ENCODE measurements at places on chromosomes 1 and 21.
A peak's percentile ranks its signal among the peaks of the same experiment; 100 is the strongest.

- DNase-seq, result no peak
These were observed 26.3 kb downstream of the ZNF648 start for GRCh38 chr1:182035097-182035770.

- no peak for DNase-seq
These were observed 23.4 kb downstream of the CAMSAP2 start for GRCh38 chr1:200762089-200762488.

DNA sequence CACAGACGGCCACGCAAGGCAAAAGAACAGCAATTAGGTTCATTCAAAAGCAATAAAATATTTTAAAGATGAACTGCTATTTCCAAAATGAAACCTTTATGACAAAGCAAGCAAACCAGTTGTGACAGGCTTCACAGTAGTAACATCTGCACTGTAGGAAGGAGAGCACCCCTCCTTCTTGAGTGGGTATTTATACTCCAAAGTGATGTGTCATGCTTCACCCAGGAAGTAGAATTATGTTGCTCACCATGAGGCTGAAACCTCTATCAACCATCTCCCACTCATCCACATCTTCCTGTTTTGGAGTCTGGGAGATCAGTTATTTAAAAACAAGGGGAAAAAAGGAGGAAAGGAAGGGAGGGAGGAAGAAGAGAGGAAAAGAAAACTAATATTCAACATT lies 885 bp downstream of the OR2T10 start:
- no peak for DNase-seq

- DNase-seq, result no peak
These were observed 120.7 kb downstream of the GRIK3 start for GRCh38 chr1:36913484-36914060.

- DNase-seq, result no peak
These were observed 112.8 kb downstream of the RIPK4 start for GRCh38 chr21:41653954-41654491.

DNA sequence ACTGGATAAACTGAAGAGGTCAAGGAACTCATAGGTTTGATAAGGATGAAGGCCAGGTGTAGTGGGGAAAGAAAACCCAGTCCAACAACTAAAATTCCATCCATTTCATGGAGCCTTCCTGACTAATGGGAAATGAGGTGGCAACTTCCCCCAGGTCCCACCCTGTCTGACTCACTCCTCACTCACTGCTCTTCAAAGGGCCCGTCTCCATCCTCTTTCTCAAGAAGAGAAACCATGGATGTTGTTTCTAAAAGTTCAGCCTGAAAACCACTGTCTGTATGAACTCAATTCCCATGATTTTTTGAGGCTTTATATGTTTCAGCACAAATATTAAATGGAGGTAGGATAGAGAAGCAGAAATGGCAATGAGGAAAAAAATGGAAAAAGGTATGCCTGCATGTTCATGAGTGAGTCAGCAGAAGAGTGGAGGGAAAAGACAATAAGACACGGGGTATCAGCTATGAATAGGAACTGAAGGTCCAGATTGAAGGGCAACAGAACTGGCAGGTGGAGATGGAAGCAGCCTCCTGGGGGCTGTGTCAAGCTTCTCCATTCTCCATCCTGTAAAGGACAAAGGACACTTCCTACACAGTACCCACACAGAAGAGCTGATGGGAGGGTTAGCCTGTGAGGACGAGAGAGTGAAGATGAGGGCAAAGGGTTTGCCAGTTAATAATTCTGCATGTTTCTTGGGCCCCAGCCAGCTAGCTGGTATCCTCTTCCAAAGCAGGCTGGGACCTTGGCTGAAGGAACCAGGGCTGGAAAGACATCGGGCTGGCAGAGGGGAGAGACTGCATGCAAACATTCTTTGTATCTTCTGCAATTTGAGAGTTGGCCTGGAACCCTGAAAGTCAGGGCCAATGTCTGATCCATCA lies 5.5 kb upstream of the ELOVL1 start:
- no peak for DNase-seq

- DNase-seq, result no peak
These were observed 20.1 kb upstream of the CCDC17 start for GRCh38 chr1:45643978-45644377.

DNA sequence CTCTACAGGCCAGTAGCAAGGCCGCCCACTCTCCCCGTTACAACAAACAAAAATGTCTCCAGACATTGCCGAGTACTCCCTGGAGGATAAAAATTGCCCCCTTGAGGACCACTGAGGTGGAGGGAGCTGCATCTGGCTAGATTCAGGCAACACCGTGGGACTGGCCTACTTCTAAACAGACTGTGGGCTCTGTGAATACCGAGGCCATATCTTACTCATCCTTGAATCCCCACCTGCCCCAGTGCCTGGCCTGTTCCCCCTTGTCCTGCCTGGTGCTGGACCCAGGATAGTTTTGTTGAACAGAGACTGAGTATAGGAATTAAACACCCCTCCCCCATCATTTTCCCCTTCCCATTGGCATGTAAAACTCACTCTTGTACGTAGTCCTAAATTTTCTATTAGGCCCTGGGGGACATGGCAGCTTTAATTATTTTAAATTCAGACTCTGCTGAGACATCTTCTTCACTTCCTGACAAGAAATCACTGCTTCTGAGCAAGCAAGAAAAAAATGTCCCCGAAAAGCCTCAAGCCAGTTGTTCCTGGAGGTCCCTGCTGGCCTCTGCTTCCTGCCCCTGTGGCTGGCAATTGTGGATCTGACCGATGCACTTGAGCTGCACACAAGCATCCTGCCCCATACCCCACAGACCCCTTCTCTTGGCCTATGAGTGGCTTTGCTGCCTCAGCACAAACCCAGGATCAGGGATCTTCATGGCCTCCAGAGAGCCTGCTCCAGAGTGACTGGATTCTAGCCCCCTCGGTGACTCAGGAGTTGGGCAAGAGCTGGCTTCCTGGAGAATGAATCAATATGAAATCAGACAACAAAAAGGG lies 111.0 kb downstream of the ACTL8 start:
- no peak for DNase-seq

DNA sequence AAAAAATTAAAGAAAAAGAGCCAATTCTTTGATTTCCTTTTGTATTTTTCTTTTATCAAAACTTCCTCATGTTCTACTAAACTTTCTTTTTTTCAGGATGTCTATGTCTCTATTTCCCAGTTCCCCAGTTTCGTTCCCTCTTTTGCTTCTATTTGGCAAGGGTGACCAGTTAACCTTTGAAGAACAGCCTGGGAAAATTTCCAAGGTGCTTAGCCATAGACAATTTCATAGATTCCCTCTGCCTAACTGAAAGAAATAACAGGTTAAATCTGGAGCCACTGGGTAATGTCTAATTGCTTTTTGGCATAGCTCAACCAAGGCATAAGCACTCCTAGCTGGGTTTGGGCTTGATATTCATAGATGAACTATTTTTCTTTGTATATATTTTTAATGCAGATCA lies 272.3 kb downstream of the ADGRL2 start:
- DNase-seq, result no peak

DNA sequence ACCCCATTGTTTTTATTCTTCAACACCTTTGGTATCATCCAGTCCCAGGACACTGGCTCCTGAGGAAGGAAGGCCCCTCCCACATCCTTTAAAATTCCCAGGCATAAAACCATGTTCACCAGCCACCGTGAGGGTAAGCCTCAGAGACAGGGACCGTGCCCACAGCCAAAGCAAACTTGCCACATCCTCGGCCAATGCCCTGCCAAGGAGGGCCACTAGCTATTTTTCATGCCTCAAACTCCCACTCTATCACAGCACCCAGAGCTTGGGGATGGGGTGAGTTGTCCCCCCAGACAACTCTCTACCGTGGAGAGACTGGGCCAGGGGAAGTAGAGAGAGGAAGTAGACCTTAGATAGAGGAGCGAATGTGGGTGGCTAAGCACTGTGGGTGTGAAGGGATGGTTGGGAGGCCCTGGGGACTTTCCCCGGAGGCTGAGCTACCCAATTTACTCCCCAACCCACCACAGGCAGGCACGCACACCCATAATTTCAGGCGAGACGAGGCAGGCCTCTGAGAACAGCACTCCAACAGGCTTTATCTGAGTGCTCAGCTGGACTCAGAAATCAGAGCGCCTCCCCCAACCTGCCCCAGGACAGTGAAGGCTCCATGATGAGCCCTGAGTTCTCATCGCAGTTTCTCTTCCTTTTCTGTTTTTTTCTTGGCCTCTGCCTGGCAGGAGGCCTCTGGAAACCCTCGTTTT lies 15.9 kb upstream of the BTG2 start:
- peak; percentile 96 for DNase-seq

DNA sequence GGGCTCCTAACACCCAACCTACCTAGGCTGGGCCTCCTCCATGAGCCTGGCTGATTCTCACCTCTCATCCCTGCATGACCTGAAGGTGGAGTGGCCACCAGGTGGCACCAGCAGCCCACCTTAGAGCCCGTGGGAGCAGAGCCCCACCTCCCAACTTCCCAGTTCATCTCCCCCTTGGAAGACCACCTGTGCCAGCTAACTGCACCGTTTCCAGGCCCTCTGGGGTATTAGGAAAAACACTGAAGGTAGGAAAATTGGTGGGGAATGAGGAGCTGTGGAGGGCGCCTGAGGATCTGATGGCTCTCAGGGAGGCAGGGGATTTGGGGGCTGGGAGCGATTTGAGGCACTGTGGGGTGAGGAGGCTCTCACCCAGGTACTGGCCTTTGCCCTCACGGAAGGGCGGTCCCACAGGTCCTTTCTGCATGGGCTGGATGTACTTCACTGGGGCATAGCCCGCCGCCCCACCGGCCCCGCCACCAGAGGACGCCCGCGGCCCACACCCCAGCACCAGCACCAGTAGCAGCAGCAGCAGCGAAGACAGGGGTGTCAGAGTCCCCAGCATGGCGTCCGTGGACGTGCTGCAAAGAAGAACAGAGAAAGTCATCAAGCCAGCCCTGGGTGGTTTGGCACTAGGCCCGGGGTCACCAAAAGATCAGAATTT lies 11.1 kb downstream of the ADPRS start:
- peak; percentile 75 for DNase-seq

- DNase-seq, result peak; percentile 55
These were observed 21.5 kb upstream of the LEFTY2 start for GRCh38 chr1:225962440-225962975.

DNA sequence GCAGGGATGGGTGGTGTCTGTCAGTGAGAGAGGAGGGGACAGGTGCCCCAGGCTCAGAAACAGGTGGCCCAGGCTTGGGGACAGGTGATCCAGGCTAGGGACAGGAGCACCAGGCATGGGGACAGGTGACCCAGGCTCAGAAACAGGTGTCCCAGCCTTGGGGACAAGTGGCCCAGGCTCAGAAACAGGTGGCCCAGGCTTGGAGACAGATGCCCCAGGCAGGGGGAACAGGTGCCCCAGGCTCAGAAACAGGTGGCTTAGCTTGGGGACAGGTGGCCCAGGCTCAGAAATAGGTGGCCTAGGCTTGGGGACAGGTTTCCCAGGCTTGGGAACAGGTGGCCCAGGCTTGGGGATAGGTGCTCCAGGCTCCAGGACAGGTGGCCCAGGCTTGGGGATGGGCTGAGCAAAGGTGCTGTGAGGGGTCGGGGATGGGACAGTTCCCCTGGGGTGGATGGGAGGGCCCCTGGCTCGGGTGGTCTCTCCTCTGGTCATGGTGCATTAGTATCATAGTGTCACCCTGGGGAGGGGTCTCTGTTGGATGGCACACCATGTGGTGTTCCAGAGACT lies 87.7 kb upstream of the C1orf174 start:
- DNase-seq, result no peak

GRCh38 chr1:158148468-158148867 lies 32.2 kb upstream of the CD1D start:
- DNase-seq, result no peak

DNA sequence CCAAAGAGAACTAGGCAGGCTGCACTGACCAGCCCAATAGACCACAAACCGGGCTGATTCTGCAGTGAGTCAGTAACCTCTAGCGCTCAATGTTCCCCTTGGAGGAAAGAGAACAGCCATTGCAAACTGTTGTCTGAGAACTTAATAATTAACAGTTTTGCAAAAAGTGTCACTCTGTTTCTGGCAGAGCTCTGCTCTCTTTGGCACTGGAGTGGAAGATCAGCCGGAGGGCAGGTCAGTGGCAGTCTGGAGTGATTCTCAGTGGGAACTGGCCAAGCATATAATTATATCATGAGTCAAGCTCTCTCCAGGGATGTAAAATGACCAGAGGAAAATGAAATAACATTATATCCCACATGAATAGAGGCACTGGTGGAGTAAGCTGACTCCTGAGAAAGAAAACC lies 238.3 kb downstream of the HLX start:
- DNase-seq, result no peak

DNA sequence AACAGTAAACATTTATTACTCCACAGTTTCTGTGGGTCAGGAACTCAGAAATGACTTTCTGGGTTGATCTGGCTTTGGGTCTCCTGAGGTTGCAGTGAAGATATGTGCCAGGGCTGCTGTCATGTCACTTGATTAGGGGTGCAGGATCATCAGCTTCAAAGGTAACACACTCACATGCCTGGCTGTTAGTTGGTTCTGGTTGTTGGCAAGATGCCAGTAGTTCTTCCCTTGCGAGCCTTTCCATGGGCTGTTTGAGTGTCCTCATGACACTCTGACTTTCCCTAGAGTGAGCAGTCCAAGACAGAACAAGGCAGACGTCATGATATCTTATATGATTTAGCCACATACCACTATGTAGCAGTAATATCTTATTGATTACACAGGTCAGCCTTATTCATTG lies 1.8 kb downstream of the SWT1 start:
- DNase-seq, result no peak

GRCh38 chr1:105686026-105686425 lies 1370.4 kb upstream of the PRMT6 start:
- no peak for DNase-seq

- DNase-seq, result no peak
These were observed 9.2 kb upstream of the SLC45A3 start for GRCh38 chr1:205689479-205689878.

GRCh38 chr1:54178296-54179070 lies 21.3 kb downstream of the CYB5RL start:
- DNase-seq, result no peak

- no peak for DNase-seq
These were observed 44.8 kb downstream of the ATP5PO start for GRCh38 chr21:33870768-33871167.

Measured in CD4-positive, alpha-beta T cell treated with Interleukin-12 subunit alpha and Interleukin-12 subunit beta, for 1 hour (primary cell).